ENCODE measurements at places on chromosomes 1 and 21.

- DNase-seq, result no peak
Observed at GRCh38 chr1:184068354-184068753, 16.8 kb downstream of the TSEN15 start.

GRCh38 chr1:64745181-64745985 is 508 bp downstream of the RAVER2 start:
- DNase-seq, result no peak

GRCh38 chr1:29397981-29398380 is 161.7 kb downstream of the PTPRU start:
- no peak for DNase-seq

DNA sequence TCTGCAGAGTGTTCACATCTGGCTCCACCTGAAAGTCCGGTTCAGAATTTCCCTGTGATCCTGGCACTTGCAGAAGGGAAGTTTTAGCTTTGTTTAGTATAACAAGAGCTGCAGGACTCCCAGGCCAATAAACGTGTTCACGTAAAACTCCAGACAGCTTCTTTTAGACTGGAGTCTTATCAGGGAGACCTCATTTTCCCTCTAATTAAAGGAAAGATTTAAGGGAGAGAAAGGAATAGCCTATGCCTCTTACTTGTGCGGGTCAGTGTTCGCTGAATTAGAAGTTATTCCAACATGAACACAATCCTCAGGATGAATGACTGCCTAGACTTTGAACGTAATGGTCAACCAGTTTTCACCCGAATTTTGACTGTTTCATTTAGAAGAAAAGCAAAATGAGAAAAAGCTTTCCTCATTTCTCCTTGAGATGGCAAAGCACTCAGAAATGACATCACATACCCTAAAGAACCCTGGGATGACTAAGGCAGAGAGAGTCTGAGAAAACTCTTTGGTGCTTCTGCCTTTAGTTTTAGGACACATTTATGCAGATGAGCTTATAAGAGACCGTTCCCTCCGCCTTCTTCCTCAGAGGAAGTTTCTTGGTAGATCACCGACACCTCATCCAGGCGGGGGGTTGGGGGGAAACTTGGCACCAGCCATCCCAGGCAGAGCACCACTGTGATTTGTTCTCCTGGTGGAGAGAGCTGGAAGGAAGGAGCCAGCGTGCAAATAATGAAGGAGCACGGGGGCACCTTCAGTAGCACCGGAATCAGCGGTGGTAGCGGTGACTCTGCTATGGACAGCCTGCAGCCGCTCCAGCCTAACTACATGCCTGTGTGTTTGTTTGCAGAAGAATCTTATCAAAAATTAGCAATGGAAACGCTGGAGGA is 202.1 kb upstream of the SGIP1 start:
- peak; percentile 58 for DNase-seq

- no peak for DNase-seq
Observed at GRCh38 chr21:22754746-22755145, 1756.5 kb downstream of the NCAM2 start.

Data from bone marrow (tissue), 2 donors.